ENCODE measurements at places on chromosomes 12 and 14.

- no peak for DNase-seq
Observed at GRCh38 chr12:67318786-67319185, 49.6 kb downstream of the CAND1 start.

DNA sequence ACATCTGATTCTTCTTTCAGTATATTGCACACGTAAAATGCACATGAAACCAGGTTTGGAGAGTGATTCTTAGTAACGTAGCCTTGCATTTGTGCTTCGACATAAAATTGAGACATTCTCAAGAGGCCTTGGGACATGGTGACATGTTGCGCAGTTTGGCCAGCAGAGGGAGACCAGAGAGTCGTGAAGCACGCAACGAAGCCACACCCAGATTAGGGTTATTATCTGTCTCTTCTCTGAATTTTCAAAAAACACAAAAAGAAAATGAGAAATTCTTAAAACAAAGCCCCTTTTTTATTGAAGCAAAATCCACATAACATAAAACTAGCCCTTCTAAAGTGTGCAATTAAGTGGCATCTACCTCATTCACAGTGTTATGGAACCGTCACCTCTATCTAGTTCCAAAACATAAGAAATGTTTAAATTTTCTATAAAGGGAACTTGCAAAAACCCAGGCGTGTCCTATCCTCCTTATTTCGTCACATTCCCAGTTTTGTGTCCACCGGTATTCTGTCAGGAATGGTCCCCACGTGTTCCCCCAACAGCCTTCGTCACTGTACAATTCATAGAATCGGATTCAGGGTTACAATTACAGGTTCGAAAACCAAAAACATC is 108.8 kb upstream of the ATF7IP start:
- peak; percentile 75 for DNase-seq

- no peak for DNase-seq
Observed at GRCh38 chr12:15662303-15662980, 126.7 kb downstream of the EPS8 start.

DNA sequence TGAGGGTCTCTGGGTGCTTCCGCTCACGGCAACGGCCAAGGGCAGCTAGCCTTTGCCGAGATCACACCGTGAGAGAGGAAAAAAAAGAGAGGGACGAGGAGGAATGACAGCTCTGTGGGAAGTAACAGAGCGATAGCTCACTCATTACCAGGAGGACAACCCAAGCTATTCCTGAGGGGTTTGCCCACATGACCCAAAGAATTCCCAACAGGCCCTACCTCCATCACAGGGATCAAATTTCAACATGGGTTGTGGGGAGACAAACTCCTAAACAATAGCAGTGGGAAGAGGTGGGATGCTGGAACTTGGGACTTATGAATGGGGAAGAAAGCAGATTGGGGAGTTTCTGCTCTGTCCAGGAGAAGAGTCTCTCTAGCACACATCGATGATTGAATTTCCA is 180.6 kb downstream of the LRRK2 start:
- no peak for DNase-seq

DNA sequence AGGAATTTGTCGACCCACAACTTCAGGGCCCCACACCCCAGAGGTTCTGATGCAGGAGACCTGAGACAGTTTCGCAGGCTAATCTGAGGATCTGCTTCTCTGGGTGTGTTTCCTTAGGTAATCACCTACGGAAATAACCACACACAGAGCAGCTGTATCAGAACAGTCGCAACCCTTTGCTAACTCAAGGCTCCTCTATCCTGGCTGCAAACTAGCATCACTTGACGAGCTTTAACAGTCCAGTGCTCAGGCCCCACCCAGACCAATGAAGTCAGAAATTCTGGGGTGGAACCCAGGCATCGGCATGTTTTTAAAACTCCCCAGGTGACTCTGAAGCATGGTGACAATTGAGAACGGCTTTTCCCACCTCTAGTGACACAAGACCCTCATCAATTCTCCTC is 20.7 kb downstream of the SLC7A7 start:
- DNase-seq = no peak

DNA sequence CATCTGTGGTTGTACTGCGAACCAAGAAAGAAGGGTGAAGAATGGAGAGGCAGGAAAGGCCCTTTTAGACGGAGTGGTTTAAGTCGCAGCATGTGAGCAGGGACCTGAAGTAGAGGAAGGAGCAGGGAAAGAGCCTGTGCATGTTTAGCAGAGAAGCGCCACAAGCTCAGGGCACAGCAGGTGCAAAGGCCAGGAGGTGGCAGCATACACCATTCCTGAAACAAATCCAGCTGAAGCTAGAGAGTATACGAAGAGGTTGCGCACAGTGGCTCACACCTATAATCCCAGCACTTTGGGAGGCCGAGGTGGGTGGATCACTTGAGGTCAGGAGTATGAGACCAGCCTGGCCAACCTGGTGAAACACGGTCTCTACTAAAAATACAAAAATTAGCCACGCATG is 49.9 kb downstream of the HELB start:
- peak; percentile 4 for DNase-seq

GRCh38 chr12:46403719-46404070 is 31.1 kb upstream of the SLC38A2 start:
- DNase-seq = no peak

DNA sequence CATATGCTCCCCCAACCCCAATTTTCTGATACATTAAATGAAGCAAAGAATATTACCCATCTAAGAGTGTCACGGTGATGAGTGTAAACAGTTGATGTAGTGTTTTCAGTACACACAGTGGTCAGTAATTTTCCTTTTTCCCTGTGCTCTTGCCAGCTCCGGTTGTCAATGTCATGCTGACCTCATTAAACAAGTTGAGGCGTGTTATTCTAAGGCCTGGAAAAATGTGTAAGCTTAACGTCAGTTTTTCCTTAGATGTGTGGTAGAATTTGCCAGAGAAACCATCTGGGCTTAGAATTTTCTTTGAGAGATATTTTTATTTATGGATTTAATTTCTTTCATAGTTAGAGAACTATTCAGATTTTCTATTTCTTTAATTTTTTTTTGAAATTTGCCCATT is 11.7 kb upstream of the SERPINA6 start:
- DNase-seq = no peak

DNA sequence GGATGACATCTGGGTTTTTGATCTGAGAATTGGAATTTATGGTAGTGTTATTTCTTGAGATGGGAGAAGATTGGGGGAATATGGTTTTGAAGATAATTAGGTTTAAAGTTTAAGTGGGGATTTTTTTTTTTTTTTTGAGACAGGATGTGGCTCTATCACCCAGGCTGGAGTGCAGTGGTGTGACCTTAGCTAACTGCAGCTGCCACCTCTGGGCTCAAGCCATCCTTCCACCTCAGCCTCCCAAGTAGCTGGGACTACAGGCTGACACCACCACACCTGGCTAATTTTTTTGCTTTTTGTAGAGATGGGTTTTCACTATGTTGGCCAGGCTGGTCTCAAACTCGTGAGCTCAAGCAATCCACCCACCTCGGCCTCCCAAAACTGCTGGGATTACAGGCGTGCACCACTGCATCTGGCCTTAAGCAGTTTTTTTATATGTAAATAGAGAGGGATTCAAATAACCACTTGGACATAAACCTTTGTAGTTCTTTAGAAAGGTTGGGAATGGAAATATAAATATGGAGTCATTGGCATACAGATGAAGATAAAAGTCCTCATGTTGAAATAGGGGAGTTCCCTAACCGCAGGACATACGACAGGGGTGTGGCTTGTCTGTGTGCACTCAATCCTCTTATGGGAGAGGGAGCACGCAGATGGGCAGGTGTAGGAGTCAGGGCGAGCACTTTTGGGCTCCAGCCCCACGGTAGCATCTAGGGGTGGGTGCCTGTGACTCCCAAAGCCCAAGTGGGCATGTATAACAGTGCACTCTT is 4.7 kb downstream of the LIN52 start:
- DNase-seq = no peak

GRCh38 chr12:12993367-12993766 is 6.7 kb downstream of the HEBP1 start:
- no peak for DNase-seq

GRCh38 chr14:20624495-20625070 is 16.9 kb downstream of the OR6S1 start:
- DNase-seq = no peak

- no peak for DNase-seq
Observed at GRCh38 chr14:100620255-100621100, 33.3 kb upstream of the BEGAIN start.

DNA sequence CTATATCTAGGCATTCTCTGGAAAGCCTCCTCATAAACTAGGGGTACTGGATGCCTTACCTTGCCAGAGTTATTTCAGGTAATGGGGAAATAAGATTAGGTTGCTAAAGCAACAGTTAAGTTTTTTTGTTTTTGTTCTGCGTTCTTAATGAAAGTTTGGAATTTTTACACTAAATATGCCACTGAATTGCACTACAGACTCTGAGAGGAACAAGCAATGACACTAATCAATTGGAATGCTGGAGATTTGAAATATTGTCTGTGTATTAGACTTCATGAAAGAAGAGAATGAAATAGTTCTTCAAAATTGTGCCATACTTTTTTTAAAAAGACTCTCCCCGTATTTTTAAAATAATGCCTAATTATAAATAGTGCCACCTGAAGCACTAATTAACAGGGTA is 287.8 kb downstream of the NAV3 start:
- DNase-seq = no peak

DNA sequence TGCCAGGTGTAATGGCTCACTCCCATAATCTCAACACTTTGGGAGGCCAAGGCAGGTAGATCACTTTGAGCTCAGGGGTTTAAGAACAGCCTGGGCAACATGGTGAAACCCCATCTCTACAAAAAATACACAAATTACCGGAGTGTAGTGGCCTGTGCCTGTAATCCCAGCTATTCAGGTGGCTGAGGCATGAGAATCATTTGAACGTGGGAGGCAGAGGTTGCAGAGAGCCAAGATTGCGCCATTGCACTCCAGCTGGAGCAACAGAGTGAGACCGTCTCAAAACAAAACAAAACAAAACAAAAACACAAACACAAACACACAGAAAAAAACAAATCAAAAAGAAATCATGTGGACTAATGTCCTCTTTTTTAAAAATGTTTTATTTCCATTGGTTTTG is 104.4 kb downstream of the NUAK1 start:
- DNase-seq = no peak

DNA sequence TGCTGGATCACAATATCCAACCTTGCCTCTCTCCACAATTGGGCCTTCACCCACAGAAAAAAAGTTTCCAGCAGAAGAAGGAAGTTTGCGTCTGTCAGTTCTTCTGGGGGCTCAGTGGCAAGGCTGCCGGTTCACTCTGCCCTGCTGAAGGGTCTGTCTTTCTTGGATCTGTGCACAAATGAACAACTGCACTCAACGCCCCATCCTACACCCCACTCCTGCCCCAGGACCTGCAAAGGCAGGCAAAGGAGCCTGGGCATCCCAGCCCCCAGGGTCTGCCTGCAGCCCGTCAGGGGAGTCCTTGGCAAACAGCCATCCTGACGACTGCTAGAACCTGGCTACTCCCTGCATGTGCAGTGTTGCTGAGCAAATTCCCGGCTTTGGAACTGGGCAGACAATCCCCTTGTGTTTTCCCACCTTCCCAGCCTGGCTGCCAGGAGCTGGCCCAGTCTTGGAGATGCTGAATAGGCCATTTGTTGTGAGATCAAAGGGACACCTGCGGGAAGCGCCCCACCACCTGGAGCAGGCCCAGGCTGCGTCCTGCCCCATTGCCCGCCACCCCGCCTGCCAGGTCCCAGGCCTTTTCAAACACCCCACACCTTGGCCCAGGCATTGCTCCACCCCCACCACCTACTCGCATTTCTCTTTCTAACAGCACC is 311.9 kb downstream of the BCL11B start:
- DNase-seq = no peak

DNA sequence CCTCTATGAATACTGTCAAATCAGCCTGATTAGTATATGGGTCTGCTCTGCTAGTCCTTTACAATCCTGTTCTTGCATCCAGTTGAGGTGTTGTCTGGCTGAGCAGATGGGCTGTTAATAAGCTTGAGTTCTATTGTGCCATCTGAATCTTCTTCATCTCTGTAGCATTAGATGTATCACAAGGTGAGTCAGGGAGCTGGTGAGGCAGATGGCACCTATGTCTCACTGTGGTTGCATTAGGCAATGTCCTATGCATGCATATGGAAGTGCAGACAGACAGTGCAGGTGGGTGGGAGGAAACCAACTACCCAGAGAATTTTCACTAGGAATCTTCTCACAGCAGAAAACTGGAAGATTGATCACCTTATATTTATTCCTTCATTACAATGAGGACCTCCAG is 165.7 kb upstream of the STXBP6 start:
- DNase-seq = no peak

DNA sequence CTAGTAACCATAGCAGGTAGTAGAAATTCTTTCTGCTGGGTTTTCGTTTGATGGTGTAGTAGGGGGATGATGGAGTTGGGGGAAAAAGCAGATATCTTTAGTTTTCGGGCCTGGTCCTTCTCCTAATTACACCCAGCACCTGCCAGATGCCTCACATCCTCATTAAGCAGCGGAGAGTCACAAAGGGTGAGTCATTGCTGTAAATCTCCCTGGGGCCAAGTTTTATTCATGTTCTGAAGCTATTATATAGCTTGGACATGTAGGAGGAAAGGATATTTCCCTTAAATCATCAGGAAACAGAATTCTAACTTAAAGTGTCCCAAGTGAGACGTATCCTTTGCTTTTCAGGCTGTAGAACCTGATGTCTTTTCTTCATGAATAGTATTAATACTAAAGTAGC is 4.9 kb upstream of the NECAP1 start:
- DNase-seq = no peak

DNA sequence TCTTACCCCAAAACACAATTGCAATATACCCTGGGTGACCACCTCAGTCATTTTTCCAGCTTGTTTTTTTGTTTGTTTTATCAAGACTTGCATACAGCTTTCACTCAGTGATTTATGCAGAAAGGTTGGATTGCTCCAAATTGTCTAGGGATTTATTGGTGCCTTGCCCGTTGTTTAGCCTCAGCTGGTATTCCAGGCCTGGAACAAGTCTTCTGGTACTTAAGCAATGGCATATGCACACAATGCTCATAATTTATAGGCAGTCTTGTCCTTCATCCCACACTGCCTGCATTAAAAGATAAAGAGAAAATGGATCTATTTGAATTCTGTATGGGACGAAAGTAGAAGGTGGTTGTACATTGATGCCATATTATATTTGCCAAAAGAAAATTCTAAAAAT is 392.5 kb downstream of the ADAMTS20 start:
- DNase-seq = no peak

GRCh38 chr14:68671909-68672308 is 121.0 kb downstream of the ZFP36L1 start:
- no peak for DNase-seq

GRCh38 chr12:116882742-116883141 is 1.5 kb upstream of the HRK start:
- DNase-seq = no peak
